ENCODE measurements at places on chromosomes 16 and 17.
A peak's percentile ranks its signal among the peaks of the same experiment; 100 is the strongest.

- DNase-seq = no peak
These were observed 37.9 kb downstream of the TSC2 start for GRCh38 chr16:2085669-2086068.

- DNase-seq = no peak
These were observed 4.6 kb upstream of the SLC12A3 start for GRCh38 chr16:56860226-56861020.

DNA sequence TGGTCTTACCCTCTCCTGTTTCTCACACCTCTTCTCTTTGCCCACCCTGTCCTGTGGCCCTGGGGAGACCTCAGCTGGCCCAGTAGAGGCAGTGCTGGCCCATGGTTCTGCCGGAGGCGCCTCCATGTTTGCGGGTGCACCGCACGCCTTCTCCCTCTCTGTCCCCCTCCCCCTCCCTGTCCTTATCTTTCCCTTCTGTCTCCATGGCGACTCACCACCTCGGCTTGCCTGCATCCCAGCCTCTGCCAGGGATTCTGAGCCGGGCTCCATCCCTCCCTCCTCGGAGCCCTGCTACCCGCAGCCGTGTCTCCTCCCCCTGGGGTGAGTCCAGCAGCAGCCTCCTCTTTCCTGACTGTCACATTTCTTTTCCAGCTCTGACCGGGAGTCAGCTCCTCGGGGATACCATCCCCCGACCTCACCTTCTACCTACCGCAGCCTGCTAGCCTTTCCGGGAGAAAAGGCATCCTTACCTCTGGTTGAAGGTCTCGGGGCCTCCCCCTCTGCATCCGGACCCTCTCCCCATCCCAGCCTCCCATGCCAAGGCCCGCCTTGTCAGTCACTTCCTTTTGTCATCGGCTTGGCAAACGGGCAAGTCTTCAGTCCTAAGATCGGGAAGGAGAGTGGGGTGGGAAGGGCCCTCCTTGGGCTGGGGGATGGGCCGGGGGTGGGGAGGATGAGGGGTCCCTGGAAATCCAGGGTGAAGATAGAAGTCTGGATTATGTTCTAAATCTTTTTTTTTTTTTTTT is at the start of gene RNF112:
Gene RNF112, plus strand, starts transcription at position 358 of the 746 bp plus-strand sequence. Its CDS starts 177 bp downstream, at position 535.
- no peak for DNase-seq

DNA sequence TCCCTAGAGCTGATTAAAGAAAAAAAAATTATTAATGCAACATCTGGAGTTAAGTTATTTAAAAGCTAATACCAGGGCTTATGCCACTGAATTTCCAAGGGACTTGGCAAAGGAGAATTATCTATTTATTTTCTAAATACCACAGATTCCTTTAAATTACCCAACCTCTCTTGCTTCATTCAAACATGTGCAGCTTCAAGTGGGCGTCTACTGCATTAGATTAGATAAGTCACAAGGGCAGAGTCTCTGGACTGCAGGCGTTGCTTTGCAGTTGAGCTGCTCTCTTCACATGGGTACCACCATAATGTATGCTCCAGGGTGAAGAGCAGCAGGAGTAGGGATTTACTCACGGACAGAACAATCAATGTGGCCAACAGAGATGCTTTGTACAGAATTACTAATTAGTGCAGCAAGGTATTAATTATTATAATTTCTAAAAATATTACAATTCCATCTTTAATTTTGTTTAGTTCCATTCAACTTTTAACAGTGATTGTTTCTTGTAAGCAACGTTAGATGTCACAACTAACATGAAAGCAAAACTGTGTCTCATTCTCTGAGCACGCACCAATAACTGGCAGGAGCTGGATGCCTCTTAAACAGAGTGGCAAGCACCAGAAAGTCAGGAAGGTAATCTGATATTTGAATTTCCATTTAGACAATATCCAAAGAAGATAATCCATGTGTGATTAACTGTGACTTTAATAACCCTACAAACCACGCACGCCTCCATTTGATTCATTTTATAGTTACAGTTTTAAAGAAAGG is 214.2 kb downstream of the STX8 start:
- no peak for DNase-seq

- no peak for DNase-seq
These were observed 1.2 kb downstream of the GNA13 start for GRCh38 chr17:65055280-65055707.

DNA sequence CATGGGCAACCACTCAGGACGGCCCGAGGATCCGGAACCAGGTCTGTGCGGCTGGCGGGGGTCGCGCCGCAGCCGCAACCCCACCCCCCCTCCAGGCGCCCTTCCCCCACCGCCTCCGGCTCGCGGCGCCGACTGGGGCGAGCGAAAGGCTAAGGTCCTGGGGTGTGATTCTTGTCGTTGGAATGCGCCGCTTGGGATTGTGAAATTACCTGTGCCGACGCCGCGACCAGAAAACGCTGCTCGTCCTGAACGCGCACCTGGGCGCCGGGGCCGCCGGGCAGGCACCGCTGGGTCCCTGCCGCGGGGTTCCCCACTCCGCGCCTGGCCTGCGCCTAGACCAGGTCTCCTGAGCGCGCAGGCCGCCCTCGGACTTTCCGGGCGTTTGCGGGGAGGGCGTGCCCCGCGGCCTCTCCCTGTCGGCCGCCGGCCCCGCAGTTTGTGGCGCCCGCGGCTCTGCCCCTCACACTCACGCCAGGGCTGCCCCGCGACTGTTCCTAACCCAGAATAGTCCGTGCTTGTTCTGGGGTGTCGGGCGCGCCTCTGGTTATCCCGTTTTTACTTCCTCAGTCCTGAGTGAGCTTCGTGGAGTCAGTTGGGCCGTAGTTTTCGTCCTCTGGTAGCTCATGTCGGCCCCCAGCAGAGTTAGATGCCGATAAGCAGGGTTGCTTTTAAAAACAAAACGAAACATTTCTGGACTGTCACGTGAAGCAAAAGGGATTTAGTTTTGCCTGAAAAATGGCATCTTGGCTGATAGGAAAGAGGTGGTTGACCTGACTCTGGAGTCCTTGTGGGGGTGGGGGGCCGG is 147.2 kb downstream of the SPECC1 start:
- DNase-seq = no peak

DNA sequence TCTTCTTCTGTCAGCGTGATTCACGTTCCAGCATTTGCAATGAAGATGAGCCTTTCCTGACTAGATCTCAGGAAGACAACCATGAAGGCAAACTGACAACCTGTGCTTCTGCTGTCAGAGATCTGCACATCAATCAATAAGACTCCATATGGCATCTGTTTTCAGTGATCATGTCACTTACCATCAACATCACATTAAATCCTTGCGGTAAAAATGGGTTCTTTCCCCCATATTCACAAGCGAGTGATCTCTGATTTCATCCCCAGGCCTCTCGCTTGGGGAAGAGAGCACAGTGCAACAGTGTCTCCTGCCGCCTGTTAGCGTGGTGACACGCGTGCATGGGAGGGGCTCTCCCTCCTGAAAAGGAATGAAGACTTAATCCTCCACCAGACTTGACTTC is 11.1 kb downstream of the NACA2 start:
- no peak for DNase-seq

DNA sequence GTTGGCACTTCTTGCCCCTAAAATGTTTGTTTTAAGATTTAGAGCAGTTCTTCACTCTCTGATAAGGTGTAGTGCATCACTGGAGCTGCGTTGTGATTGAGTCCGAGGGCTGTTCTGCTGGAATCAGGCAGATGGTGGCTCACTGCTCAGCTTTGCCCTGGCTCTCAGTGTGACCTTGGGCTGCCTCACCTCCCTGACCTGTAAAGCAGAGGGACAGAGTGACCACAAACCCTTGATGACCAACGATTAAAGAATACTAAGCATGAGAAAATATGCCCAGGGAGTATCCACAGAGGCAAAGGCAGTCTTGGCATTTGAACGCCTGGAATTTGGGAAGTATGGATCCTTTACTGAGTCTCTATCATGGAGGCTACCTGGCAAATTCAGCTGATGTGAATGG is 18.1 kb downstream of the CMIP start:
- DNase-seq = no peak

GRCh38 chr17:52079496-52079895 is 79.0 kb downstream of the CA10 start:
- no peak for DNase-seq

DNA sequence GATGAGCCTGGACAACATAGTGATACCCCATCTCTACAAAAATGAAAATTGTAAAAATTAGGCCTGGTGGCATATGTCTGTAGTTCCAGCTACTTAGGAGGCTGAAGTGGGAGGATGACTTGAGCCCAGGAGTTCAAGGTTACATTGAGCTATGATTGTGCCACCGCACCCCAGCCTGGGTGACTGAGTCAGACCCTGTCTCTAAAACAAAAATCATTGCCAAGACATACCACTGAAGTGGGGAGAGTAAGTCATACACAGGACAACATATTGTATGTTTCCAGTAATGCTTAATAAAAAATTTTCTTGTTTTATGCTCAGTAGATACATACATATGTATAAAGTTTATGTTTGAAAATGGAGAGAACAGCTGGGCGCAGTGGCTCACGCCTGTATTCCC is 39.2 kb downstream of the NDE1 start:
- DNase-seq = no peak

- no peak for DNase-seq
These were observed 371.5 kb downstream of the SEC14L1 start for GRCh38 chr17:77512062-77512946.

DNA sequence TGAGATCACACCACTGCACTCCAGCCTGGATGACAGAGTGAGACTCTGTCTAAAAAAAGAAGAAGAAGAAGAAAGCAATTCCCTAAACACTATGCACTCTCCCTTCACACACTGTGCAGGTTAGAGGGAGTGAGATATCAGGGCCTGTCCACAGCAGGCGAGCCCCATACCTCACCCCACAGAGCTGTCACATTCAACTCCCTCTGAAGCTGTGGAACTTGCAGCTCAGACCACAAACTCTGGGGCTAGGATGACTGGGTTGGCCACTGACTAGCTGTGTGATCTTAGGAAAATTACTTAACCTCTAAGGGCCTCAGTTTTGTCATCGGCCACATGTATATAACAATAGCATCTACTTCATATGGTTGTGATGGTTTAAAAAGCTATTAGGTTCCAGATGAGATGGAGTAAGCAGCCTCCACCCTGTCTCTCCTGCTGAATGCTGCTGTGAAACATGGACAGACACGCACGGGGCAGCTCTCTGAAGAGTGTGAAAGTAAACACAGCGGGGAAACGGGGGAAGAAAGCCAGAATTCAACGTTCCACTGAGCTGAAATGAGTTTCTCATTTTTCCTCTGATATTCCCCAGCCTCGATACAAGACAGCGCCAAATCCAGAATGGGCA is 13.6 kb upstream of the PYY start:
- no peak for DNase-seq

GRCh38 chr16:30889721-30890120 is 4.2 kb downstream of the BCL7C start:
- DNase-seq = no peak

GRCh38 chr16:90022209-90023077 is 3.2 kb upstream of the DBNDD1 start:
- peak; percentile 53 for DNase-seq

DNA sequence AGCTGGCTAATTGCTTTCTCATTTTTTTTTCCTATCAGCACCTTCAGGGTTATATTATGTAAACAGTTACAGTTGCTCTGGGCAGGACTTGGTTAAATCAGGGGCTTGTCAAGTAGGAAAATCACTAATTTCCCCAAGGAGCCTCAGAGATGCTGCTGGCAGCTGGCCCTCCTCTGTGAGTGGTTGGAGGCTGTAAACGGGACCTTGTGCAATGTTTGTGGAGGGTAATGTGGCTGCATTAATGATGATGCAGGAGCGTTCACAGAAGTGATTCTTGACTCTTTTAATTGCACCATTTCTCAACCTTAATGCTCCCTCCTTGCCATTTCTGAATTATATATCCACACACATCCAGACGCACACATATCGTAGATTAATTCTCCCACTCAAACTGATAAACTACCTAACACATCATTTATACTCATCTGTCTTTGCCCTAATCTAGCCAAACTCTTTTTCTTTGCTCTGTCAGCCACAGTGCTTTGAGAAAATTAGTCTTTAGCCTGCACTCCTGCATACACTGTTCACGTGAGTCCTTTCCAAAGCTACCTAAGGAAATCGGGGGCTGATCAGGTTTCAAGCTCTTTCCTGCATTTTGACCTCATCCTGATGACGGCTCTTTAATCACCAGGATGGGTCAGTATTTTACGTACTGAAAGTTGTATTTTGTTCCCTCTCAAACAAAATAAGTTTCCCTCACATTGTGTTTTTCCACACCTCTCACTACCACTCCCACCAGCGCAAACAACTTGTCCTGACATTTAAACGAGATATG is 154.4 kb upstream of the PIRT start:
- no peak for DNase-seq

DNA sequence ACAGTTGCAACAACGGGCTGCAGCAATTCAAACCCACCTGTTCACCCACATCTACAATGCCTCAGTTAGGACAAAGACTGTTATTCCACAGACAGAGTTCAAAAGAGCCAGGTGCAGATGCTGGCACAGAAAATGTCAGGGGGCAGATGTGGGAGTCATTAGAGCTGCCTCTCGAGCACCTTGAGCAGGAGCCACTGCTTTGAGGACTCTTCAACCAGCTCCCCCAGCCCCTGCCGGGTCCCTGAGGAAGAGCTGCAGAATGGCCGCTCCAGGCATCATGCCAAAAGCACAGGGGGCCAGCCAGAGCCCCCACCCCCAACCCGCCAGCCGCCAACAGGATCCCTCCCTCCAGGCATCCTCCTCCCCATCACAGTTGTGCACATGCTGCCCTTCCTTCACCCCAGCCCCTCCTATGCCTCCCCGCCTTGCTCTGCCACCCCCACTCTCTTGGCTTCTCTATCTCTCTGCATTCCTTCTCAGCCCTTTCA is 20.8 kb downstream of the C17orf67 start:
- DNase-seq = no peak

DNA sequence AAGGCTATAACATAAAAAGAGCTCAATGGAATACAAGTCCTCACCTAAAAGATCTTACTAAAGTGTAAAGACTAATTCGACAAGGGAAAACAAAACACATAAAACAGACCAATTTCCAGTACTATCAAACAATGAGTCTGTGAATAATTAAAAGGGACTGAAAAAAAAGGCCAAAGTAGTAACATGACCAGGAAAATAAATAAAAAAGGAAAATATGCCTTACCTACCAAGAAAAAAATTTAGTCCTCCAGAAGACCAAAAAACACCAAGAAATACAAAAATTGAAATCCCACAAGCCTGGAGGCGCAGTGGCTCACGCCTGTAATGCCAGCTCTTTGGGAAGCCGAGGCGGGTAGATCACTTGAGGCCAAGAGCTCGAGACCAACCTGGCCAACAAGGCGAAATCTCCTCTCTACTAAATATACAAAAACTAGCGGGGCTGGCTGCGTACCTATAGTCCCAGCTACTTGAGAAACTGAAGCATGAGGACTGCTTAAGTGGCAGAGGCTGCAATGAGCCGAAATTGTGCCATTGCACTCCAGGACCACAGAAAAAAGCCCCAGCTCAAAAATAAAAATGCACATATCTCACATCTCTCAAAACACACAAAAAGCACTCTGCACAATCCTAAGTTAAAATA is 60.8 kb downstream of the TEX14 start:
- DNase-seq = no peak

DNA sequence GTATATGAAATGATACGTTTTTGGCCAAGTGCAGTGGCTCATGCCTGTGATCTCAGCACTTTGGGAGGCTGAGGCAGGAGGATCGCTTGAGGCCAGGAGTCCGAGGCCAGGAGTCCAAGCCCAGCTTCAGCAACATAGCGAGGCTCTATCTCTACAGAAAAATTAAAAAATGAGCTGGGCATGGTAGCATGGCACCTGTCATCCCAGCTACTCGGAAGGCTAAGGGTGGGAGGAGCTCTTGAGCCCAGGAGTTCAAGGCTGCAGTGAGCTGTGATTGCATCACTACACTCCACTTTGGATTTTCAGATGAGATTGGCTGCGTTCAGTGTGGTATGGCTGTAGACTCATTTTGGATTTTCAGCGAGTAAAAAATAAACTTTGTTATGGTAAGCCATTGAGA is 112.4 kb downstream of the DNAH3 start:
- no peak for DNase-seq

Data from stimulated activated CD8-positive, alpha-beta memory T cell treated with anti-CD3 and anti-CD28 coated beads, Interleukin-4, amount 100 ng/mL, for 1 hour (primary cell).